ENCODE measurements at places on chromosomes 2 and 18.

- ATAC-seq: no peak
Observed at GRCh38 chr2:59276033-59276432, 1034.9 kb upstream of the FANCL start.

- no peak for ATAC-seq
Observed at GRCh38 chr2:46260305-46260704, 36.9 kb upstream of the EPAS1 start.

DNA sequence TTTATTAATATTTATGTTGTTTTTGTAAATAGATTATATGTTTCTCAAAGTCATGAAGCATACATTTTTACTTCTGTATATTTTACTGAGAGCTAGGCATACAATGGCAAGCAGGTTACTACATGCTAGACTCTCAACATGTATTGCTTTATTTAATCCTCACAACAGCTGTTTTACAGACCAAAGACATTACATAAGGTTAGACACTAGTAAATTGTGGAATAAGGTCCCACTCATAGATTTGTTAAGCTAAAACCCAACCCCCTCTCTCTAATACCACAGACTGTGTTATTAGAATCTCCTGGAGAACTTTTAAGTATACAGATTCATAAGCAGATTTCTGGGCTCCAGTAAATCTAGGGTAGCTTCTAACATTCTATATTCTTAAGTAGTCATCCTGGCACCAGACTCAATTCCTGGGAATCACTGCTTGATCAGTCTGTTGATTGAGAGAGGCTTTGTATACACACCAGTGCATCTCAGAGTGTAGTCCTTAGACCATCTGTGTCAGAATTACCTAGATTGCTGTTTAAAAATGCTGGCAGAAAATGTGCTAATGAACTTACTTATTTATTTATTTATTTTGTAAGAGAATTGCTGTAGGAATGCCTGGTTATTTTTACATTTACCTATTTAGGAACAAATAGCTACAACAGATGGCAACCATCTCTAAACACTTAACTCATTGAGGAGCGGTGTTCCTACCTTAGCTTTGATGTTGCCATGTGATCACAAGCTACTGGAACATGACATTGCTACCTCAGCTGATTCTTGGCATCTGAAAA is 153.5 kb upstream of the CAVIN2 start:
- no peak for ATAC-seq

GRCh38 chr18:66150650-66151049 is 399.8 kb downstream of the CDH7 start:
- ATAC-seq: no peak

DNA sequence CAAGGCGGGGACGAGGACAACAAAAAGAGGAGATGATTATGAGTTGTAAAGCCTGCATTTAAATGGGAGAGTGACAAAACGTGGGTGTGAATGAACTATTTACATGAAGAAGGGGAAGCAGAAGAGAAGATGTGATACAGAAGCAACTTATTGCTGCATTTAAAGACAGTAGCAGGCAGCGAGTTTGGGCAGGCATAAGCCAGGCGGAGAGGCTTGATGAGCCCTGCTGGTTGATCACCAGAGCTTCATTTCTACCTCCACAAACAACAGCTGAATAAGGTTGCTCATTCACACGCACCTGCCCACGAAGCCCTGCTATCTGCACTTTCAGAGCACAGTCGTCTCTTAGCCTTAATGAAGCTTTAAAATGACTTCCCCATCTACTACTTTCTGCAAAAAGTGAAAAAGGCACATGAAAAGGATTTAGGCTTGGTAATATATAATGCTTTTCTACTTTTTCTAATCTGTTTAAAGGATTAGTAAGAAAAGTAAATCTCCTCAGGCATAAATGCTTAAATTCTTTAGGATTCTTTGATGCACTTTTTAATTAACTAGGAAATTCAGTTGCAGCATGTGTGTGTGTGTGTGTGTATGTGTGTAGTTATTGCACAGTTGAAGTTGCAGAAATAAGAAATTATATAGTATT is 3.1 kb downstream of the SLC38A11 start:
- ATAC-seq: no peak

GRCh38 chr2:15752552-15753232 is 161.0 kb downstream of the DDX1 start:
- ATAC-seq: no peak

DNA sequence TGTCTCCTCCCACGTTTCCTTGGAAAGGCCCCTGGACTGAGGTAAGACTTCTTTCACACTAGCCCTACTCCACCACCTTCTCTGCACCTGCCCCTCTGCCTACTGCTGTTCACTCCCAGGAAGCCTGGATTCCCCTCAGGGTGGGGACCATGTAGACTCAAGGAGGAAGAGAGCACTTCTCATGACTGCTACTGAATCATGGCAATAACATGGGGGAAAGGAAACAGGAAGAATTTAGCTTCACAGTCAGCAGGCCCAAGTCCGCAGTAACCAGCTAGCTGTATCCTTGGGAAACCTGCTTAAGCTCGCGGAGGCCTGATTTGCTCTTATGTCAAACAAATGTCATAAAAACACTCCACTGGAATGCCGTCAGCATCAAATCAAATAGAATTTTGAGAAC is 126.2 kb upstream of the CAPN13 start:
- ATAC-seq: no peak

DNA sequence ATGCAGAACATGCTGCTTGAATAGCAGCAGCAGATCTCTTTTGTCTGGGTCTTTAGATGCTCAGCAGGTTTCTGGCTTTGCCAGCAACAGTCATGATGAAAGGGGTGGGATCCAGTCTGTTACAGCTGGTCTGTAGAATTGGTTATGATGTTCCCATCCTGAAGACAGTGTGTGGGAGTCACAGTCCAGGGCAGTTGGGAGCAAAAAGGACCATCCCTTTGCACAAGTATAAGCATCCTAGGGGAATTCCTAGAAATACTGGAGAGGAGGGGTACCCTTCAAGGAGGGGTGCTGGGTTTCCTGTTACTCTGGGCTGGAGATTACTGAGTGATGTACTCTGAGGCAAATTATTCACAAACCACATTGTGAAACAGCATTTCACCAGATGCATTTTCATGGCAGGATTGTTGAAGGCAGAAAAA is 119.9 kb upstream of the RND3 start:
- no peak for ATAC-seq

DNA sequence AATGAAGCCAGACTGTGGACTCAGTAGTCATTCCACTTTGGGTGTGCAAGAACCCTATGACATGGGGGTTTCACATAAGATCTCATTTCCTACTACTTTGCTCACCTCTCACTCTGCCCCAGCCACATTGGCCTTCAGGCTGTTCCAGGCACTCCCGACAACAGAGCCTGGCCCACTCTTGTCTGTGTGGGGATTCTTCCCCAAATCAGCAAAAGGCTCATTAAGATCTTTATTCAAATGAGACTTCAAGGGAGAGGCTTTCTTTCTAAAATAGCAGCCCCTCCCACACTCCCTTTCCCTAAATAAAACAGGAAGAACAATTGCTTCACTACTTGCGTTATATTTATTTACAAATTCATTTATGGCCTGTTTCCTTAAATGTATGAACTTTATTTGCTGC is 3.5 kb upstream of the CDC42EP3 start:
- ATAC-seq: no peak

DNA sequence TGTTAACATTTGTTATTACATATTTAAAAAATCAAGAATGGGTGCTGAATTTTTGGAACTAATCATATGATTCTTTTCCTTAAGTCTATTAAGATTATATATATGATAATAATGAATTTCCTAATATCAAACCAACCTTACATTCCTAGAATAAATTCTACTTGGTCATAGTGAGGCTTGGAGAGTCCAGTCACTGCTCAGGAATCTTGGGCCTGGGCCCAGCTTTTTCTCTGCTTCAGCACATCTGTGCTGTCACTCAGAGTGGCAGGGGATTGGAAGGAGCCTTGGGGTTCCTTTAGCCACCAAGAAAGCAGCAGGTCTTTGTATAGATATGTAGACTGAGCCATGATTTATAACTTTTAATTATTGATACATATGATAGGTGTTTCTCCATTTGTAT is 19.9 kb upstream of the ZAP70 start:
- ATAC-seq: no peak

GRCh38 chr2:237440819-237441281 is 26.9 kb upstream of the COL6A3 start:
- ATAC-seq: no peak

DNA sequence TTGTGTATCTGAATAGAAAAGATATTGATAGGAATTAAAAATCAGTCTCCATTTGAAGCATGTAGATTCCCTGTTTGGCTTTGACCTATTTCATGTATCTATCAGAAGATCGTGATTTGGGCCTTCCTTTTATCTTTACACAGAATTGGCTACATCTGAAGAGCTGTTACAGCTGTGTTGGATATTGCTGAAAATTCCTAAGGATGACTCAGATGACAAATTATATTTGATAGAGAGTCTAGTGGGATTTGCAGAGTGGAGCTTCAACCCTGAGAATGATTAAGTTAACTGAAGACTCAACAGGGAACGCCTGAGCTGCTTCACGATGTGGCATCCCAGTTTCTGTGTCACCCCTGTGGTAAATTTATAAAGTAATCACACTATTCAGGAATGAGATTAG is 4.9 kb upstream of the COL3A1 start:
- ATAC-seq: peak; percentile 30

DNA sequence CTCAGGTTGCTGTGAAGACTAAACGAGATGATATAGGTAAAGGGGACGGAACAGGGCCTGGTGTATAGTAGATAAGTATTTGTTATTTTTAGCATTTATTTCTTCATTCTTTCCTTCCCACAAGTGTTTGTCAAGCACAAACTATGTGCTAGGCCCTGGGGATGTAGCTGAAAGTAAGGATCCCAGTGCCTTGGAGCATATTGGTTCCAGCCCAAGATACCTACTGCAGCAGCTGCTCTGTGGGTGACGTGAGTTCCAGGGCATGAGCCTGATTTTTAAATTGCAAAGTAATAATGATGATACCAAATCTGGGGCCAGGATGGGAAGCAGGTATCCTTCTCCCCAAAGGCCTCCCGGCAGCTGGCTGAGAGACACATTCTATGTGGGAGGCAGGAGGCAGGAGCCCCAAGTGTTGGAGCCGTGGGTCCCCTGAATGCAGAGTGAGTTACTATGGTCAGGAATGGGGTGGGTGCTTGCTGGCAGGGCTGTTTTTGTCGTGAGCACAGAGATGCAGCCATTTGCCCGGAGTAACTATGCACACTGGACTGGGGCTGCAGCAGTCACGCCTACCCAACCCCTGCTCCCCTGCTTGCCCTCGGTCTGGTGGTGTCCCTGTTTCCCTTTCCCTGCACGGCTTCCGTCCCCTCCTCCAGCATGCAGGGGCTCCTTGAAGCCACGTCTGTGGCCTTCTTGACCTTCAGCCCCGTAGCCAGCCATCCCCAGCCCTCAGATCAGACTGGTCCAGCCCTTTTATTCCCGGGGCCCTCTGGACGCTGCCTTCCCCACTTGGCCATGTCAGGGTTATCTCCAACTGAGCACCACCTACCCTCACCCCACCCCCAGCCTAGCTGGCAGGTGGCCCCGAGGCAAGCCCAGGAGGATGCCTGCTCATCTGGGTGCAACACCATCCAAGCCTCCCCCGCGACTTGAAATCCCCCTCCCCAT is 52.4 kb downstream of the INHBB start:
- no peak for ATAC-seq

- no peak for ATAC-seq
Observed at GRCh38 chr2:101860157-101860556, 131.6 kb upstream of the IL1R2 start.

DNA sequence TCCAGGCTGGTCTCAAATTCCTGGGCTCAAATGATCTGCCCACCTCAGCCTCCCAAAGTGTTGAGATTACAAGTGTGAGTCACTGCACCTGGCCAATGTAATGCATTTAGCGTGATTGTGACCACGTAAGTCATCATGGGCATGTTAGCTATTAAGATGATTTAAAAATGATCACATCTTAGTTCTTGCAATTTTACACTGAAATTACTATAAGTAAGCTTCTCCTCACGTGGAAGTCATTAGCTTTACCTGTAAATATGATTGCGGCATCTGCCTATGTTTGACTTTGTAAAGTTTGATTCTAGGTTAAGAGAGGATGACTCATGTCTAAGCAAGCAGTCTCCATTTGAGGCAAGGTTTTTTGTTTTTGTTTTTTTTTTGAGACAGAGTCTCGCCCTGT is 85.5 kb downstream of the PMAIP1 start:
- no peak for ATAC-seq

DNA sequence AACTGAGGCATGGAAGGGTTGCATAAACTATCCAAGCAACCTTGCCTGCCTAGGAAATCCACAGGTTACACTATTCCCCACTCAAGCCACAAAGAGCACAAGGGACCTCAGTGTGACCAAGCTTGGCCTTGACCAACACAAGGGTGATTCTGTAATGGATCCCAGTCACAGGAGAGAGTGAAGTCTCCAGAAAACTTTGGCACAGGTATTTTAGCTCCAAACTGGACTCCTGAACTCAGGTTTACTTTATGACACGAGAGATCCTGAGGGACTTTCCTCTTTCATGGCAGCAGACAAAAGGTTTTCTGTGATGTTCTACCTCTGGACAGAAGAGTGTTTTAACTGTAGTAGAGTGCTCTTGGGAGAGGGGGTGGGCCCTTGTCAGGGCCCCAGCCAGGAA is 169.2 kb downstream of the TRABD2A start:
- no peak for ATAC-seq

DNA sequence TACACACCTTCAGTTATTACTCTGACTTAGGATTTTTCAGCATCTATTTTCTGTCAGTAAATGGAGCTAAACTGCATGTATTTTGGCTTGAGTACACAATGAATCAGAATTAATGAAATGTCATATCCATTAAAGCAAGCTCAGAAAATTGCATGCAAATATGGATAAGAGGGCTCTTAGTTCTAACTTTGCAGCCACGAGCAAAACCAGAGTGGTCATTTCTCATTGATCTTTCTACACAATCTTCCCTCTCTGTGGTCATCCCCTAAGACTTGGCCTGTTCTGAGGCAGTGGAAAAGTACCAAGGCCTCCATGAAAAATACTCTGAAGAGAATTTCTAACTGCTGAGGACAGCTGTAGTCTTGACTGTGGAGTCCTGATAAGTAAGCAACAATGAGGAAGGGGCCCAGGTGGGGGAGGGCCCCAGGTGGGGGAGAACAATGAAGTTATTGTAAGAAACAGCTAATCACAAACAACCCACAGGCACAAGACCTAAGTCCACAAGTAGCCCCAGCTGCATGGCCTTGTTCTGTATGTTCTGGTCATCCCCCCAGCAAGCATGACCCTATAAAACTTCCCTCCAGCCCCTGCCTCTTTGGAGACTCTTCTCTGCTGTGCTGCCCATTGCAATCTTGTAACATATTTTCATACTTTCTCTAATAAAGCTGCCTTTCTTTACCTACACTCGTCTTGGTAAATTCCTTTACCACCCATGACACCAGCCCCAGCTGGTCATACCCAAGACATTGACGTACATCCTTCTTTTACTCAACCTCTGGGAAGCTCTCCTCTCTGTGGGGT is 230.3 kb downstream of the TDRD15 start:
- no peak for ATAC-seq

GRCh38 chr2:149320362-149320761 is 10.0 kb upstream of the LYPD6 start:
- no peak for ATAC-seq

GRCh38 chr18:61833387-61833786 is 59.4 kb downstream of the RNF152 start:
- ATAC-seq: no peak

All from motor neuron (in vitro differentiated cells).